ENCODE measurements at places on chromosomes 12 and 14.

- ATAC-seq, result no peak
These were observed 219.1 kb downstream of the ESR2 start for GRCh38 chr14:64074961-64075612.

GRCh38 chr14:39383026-39383660 is 49.1 kb downstream of the FBXO33 start:
- ATAC-seq, result no peak

DNA sequence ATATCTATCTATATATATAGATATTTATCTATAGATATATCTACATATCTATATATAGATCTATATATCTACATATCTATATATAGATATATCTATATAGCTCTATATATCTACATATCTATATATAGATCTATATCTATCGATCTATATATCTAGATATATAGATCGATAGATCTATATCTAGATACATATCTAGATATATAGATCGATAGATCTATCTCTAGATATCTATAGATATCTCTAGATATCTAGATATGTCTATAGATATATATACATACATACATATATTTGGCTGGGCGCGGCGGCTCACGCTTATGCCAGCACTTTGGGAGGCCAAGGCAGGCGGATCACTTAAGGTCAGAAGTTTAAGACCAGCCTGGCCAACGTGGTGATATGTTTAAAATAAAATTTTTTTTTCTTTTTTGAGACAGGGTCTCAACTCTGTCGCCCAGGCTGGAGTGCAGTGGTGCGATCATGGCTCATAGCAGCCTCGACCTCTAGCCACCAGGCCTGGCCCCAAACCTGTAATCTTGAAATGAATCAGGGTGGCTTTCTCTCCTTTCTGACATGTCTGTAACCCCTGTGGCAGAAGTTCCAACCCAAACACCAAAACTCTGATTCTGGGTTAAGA is 18.1 kb downstream of the ARPC3 start:
- no peak for ATAC-seq

DNA sequence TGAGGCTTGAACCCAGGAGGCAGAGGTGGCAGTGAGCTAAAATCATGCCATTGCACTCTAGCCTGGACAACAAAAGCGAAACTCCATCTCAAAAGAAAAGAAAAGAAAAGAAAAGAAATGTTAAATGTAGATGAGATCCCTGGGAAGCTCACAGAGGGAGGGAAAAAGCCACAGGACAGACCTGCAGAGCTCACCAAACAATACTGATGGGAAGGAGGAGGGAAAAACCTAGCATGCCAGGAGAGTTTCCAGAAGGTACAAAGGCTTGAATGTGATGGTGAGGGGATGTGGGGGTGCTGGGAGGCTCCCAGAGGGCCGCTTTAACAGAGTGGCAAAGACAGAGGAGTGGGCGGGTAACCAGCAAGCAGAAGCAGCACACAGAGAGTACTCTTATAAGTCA is 72.3 kb downstream of the PTPN21 start:
- ATAC-seq, result no peak

DNA sequence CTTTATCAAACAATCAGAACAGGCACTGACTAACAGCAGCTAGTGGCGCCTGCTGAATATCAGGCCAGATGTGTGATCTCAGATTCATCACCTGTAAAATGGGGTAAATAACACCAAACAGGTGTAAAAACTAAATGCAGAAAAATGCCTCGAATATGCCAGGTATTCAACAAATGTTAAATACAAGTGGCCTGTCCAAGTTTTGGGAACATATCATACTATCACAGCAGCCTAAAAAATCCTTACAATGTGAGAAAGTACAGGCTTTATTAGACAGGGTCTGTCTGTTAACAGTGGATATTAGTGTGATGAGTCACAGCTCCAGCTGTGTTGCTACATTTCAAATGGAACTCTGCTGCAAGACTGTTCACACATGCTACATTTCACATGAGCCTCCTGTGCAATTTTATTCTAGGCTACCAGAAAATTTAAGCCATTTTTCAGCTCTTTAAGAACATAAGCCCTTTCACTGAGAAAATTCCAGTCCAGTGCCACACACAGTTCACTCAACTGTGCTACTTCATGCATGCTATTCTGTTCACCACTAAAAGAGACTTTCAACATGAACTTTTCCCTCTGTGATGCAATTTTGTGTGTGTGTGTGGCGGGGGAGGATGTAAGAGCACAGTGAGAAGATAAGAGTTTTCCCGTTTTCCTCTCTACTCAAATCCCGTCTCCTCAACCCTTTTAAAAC is 56.7 kb downstream of the MSRB3 start:
- peak; percentile 93 for ATAC-seq

DNA sequence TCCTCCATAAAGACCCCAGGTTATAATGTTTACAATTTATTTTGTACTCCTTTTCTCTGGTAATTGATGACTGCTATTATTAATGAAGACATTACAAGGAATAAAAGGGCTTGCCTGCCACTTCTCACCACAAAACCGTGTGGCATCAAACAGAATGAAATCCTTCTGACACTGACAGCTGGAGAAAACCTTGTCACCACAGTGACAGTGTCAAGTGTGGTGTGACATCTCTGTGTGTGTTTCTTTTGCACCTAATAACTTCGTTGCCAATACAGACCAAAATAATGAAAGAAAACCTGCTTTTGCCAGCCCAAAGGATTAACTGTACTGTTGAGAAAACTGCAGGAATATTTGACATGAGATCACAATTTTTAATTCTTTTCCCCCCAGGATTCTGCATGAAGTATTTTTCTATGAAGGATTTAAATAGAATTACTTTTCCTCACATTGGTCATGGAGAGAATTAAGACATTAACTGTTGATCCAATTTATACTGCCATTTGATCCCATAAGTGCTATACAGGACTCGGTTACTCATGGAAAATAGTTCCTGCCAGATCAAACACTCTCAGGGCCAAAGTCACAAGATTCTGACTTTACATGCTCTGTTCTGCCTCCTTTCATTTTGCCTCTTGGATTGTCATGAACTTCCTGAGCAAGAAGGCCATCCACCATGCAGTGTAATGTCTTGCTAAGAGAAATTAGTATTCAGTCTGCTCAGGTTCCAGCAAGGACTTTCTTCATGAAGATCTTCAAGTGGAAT is 60.4 kb upstream of the IFNG-AS1 start:
- no peak for ATAC-seq

- ATAC-seq, result no peak
These were observed 500.5 kb downstream of the NAV3 start for GRCh38 chr12:78331181-78331580.

- no peak for ATAC-seq
These were observed 10.5 kb upstream of the NUAK1 start for GRCh38 chr12:106149096-106149784.

DNA sequence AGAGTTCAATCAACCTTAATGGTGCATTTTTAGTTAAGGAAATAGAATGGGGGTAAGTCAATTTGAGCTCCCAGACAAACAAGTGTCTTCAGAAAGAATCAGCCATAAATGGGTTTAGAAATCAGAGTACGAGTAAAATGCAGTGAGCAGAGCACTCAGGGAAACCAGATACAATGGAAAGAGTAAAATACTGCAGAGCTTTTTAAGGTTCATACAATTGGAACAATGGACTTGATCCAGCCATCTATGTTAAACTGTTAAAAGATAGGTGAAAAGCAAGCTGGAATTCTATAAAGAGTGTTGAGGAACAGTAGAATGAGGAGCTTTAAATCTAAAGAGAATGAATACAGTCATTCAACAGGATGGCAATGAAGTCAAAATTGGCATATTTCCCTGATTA is 23.8 kb upstream of the PCNX4 start:
- ATAC-seq, result peak; percentile 54

DNA sequence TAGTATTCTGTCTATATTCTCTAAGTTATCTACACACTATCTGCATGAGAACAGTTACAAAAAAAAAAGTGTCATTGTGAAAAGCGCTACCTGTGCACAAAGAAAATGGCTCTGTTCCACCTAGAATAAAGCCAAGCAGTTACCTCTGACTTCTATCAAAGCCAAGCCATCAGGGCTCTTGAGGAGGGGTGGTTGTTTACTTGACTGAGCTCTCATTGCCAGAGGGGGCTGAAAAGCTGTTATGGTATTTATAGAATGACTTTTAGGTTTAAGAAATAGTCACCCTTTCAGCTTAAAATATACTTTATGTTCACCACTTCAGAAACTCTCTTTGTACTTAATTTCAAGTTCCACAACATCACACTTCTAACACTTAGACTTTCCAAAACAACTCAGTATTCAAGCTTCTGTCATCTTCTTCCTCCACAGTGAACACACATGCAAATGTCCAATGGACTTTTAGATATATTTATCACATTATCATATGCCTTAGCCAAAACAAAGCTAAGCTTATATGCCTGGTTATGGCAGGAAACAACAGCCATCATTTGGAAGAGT is 7.5 kb downstream of the ITPR2 start:
- no peak for ATAC-seq

GRCh38 chr12:58396239-58396638 is 454.9 kb downstream of the ATP23 start:
- peak; percentile 88 for ATAC-seq

DNA sequence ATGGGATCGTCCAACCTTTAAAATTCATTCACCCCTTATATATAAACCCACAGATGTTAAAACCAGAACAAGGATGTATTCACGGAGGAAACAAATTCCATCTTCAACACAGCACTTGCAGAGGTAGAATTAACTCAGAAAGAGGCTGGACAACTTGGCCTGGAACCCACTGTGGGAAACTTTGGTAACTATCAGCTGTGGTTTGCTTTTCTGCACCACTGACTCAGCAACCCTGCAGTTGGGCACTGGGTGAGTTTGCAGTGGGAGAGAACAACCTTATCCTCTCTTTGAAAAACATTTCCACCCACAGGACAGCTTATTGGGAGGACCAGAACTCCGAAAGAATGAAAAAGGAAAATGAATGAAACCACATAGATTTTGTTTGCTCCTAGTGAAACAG is 66.3 kb downstream of the ZNF664 start:
- ATAC-seq, result no peak

- ATAC-seq, result no peak
These were observed 11.3 kb downstream of the PHLDA1 start for GRCh38 chr12:76020281-76020680.

- no peak for ATAC-seq
These were observed 8.5 kb downstream of the COQ6 start for GRCh38 chr14:73958591-73958990.

- ATAC-seq, result no peak
These were observed 1.7 kb downstream of the CREBL2 start for GRCh38 chr12:12613344-12613743.

- no peak for ATAC-seq
These were observed 457.7 kb upstream of the SYT1 start for GRCh38 chr12:78406828-78407227.

DNA sequence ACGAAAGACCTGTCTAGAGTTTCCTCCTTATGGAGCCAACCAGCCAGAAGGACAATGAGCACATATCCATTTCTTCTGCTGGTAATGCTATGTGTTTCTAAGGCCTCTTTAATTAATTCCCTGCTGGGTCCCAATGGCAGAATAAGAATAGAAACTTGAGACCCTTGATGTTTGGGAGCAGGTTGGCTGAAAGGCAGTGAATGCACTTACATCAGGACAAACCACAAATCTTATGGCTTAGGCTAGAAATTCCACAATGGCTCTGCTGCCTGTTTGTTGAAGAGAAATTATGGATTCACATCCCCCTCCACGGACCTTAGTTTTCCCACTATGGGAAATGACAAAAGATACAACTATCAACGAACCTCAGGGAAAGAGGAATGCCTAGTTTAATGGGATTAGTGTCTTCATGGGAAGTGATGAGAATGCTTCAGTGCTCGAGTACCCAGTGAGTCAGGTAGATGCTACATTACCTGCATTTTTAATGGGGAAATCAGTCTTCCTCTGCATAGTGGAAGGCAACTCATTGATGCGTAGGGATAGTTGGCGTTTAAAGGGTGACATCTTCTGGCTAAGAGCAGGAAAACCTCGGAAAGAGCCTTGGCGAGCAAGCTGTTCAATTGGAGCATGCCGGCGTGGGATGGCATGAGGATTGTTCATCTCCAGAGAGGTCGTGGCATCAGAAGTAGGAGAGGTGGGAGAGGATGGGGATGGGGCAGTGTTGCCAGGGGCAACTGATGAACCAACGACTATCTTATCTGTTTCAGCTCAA is 46.5 kb downstream of the PAPLN start:
- ATAC-seq, result peak; percentile 25

DNA sequence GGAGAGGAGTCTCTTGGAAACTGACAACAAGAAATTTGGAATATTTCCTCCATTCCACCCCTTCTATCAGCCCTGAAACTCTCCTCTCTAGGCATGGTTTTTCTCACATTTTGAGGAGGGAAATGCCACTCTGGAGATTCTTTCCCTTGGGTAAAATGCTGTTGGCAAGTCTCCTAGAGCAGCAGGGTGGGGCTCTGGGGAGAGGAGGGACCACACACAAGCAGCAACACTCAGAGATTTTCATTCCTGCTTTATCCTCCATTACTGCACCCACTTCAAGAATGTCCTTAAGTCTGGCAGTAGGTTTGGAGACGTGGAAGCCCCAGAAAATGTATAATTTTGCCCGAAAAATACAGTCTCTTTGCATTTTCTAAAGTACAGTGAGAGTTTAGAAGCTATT is 130.8 kb upstream of the FLRT2 start:
- ATAC-seq, result no peak

- ATAC-seq, result no peak
These were observed 193.6 kb upstream of the GARIN6 start for GRCh38 chr12:99453836-99454538.

DNA sequence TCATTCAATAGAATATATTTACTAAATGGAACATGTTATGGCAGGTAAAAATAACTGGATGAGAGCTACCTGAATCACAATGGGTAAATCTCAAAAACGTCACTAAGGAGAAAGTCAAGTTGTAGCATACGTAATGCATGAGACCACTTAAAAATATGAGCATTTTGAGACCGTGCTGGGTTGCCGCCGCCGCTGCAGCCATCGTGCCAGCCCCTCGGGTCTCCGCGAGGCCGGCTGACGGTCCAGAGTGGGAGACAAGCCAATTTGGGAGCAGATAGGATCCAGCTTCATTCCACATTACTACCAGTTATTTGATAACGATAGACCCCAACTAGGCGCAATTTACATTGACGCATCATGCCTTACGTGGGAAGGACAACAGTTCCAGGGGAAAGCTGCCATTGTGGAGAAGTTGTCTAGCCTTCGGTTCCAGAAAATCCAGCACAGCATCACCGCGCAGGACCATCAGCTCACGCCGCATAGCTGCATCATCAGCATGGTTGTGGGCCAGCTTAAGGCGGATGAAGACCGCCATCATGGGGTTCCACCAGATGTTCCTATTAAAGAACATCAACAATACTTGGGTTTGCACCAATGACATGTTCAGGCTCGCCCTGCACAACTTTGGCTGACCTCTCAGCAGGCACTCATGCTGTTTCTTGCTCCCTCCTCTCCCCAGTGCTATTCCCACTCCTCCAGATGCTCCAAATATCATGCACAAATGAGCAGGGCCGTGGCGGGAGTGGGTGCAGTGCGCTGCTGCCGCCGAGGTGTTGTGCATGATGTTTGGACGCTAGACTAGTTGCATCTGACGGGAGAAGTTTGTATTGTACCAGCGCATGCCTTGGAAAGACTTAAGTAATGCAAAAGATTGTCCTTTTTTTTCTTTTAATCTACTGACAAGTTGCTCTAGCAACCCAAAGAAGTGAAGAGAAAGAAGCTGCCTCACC is 6.3 kb upstream of the BRMS1L start:
- no peak for ATAC-seq

- ATAC-seq, result no peak
These were observed 242.5 kb downstream of the SEC23A start for GRCh38 chr14:38860530-38860929.

Measured in motor neuron (in vitro differentiated cells).